Spleen (tissue), 13 donors: ENCODE measurements at places on chromosomes 6 and 20. TPM values are rescaled to one million over a fixed set of nuclear protein-coding genes. Genes with fewer than 3 reads are reported as not detected.

The HLA-DPB1 gene
- polyA plus RNA-seq: 543 TPM

The HTR1E gene
- not detected for polyA plus RNA-seq

The CLDN20 gene
- polyA plus RNA-seq: not detected

The MED20 gene
- polyA plus RNA-seq: 6.4 TPM

The BEND3 gene
- 0.37 TPM for polyA plus RNA-seq

The CDSN gene
- polyA plus RNA-seq: not detected

The PTCRA gene
- polyA plus RNA-seq: 1.1 TPM

The SIRPB2 gene
- polyA plus RNA-seq: 4.7 TPM

The CRIP3 gene
- 35.8 TPM for polyA plus RNA-seq

The HLA-DQB1 gene
- polyA plus RNA-seq: 383 TPM

The YIPF3 gene
- 38.4 TPM for polyA plus RNA-seq

The NMBR gene
- polyA plus RNA-seq: not detected

The EHMT2 gene
- polyA plus RNA-seq: 36.5 TPM

The KHDC1L gene
- polyA plus RNA-seq: not detected

The PRPH2 gene
- polyA plus RNA-seq: 0.48 TPM

The ADGRB3 gene
- 0.58 TPM for polyA plus RNA-seq

The MEP1A gene
- 0.09 TPM for polyA plus RNA-seq

The FAM229B gene
- 7.9 TPM for polyA plus RNA-seq

The CDK19 gene
- 9.3 TPM for polyA plus RNA-seq

The TREM1 gene
- polyA plus RNA-seq: 0.64 TPM

The BIRC7 gene
- polyA plus RNA-seq: 2.9 TPM

The IP6K3 gene
- polyA plus RNA-seq: 0.36 TPM

The FUT9 gene
- under 0.01 TPM for polyA plus RNA-seq

The LAMA5 gene
- 128 TPM for polyA plus RNA-seq

The WFDC2 gene
- polyA plus RNA-seq: 1.5 TPM

The CGA gene
- not detected for polyA plus RNA-seq

The PGC gene
- 0.26 TPM for polyA plus RNA-seq

The MRAP2 gene
- polyA plus RNA-seq: 1.3 TPM

The KCNQ2 gene
- polyA plus RNA-seq: 0.13 TPM

The CST2 gene
- 0.16 TPM for polyA plus RNA-seq

The PDE7B gene
- polyA plus RNA-seq: 0.54 TPM

The DOP1A gene
- polyA plus RNA-seq: 4.9 TPM

The PEDS1 gene
- polyA plus RNA-seq: 14.3 TPM

The MYO6 gene
- 4.2 TPM for polyA plus RNA-seq

The VGLL2 gene
- polyA plus RNA-seq: not detected

The LATS1 gene
- 5.0 TPM for polyA plus RNA-seq

The GLP1R gene
- not detected for polyA plus RNA-seq

The SNX5 gene
- polyA plus RNA-seq: 181 TPM

The RNF39 gene
- polyA plus RNA-seq: not detected

The ADAM33 gene
- polyA plus RNA-seq: 5.9 TPM

The JAG1 gene
- 5.6 TPM for polyA plus RNA-seq

The CLVS2 gene
- polyA plus RNA-seq: not detected
